ENCODE measurements at places on chromosomes 5 and 9.

DNA sequence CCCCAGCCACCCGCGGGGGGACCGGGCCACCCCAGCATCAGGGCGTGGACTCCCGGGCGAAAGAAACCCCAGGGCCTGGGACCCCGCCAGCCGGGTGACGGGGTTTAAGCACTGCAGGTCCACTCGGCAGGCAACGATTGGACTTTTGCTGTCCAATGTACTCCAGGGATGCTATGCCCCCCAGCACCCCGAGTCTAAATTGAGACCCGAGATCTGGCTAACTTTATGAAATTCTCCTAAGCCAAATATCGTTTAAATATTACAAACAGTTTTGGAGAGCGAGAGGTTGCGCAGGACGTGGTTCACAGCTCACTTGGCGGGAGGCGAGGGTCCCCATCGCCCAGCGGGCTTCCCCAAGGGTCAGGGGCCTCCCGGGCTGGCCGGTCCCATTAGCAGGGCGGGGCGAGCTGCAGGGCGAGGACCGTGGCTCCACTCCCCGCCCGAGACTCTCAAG is 384 bp upstream of the MRPS2 start:
- no peak for DNase-seq

- no peak for DNase-seq
Observed at GRCh38 chr5:3218916-3219650, 376.5 kb upstream of the IRX1 start.

DNA sequence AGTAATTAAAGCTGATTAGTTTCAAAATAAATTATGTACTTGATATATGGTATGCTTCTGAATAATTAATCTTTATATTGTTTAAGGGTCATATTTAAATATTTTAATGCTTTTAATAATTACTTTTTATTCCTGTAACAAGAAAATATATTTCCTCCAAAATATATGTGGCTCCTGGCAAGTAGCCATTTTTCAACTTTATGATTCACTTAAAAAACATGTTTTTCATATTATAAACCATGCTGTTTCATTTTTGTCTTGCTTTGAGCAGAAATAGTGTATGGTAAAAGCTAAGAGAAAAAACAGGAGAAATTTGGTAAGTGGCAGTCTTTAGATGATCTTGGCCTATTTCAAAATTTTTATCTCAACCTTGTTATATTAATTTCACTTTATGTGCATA is 14.6 kb downstream of the SPATA9 start:
- DNase-seq = no peak

DNA sequence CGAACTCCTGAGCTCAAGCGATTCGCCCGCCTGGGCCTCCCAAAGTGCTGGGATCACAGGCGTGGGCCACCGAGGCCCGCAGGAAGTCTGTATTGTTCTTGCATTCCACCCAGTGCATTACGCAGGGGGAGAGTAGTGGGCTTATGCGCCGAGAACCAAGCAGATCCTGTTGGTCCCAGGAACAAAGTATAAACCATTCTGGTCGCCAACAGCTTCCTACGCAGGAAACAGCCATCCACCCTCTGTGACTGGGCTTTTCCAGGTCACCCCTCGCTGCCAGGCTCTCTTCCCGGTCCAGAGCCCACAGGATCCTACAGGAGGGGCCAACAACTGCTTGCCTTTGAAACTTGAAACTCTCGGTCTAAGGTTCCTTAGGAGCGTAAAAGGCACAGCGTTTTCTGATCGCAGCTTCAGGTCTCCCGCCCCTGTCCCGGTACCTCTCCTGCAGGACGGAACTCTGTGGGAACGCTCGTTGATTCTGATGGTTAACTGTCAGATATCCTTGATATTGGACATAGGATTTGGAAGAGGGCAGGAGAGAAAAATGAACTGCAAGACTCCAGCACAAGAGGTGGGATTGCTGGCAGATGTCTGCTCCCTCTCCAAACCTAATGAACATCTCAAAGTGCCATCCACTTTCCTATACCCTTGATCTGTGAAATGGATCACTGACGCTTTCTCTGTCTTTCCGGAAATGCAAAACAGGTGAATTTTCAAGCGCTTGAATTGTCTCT is 4.2 kb upstream of the ANXA2R start:
- no peak for DNase-seq

- DNase-seq = no peak
Observed at GRCh38 chr5:124655251-124655917, 91.1 kb downstream of the ZNF608 start.

DNA sequence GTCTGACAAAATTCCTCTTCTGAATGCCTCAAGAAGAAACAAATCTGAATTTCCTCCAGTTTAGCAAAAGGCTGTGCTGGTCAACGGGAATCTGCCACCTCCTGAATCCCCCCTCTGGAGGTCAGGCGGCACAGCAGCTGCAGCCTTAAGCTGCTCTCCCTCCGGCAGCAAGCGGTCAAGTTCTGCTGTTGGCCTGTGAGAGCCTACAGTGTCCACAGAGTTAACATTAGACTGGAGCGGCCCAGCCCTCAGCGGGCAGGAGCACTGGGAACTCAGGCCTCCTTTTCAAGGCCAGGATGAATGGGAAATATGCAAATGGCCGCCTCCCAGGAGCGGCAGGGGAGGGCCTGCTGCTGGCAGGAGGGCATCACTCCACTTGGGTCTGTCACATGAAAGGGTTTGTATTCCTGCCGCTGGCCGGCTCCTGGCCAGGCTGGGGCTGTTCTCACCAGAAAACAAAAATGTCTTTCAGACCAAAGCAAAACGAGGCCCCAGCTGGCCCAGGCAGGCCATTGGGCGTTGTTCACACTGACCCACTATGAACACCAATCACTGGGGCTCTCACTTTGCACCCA is 8.2 kb downstream of the ACSL6 start:
- DNase-seq = no peak

GRCh38 chr9:19629488-19629887 is 159.3 kb downstream of the SLC24A2 start:
- DNase-seq = no peak
